ENCODE measurements at places on chromosomes 7 and 10.
A peak's percentile ranks its signal among the peaks of the same experiment; 100 is the strongest.

DNA sequence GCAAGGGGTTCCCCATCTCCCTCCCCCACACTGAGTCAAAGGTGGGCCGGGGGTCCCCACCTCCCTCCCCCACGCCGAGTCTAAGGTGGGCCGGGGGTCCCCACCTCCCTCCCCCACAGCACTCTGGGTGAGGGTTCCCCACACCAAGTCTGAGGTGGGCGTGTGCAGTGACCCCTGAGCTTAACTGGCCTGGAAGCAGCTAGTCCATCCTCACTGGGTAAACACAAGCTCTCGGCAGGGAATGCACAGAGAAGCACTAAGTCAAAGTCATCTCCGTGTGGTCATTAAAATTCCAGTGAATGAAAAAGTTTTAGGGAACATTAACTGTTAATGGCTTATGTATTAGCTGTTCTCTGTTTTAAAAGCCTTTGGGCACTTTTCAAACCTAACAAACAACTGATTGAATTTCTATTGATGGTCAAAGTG, 43.7 kb upstream of the PRKAR1B start:
- no peak for DNase-seq

- no peak for DNase-seq
These were observed 81.0 kb downstream of the SAMD9 start for GRCh38 chr7:93036807-93037206.

GRCh38 chr10:28242555-28243204, 60.2 kb downstream of the MPP7 start:
- no peak for DNase-seq

GRCh38 chr7:101164071-101164840, 1.1 kb downstream of the VGF start:
- DNase-seq: peak; percentile 60

DNA sequence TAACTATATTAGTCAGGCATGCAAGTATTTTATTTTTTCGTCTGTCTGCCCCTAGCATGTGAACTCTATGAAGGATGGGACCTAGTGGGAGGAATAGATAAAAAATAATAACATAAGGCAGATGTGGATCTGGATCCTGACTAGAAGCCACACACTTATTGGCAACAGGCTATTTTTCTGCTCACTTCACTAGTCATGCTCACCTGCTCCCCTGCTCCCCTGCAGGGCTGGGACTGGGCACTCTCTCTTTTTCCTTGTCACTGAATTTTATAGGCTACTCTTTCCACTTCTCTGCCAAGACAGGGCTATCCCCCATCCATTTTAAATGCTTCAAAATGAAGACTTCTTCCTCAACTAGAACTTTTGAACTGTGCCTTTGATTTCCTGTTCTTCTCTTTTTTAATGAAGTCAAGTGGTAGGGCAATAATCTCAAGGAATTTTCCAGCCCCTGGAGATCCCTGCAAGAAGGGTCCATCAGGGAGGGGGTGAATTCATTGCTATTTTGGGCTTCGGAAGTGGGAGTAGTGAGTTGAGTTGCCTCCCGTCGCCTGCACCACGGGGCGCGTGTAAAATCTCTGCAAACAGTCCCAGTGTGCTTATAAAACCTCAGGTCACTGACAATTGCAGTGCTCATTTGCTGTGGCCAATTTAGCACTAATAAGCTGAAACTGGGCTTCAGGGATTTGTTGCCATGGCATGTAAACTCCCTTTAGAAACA, 156.7 kb upstream of the NPVF start:
- no peak for DNase-seq

- DNase-seq: peak; percentile 11
These were observed 99.1 kb downstream of the ZNF680 start for GRCh38 chr7:64463636-64464375.

GRCh38 chr10:117136391-117136975, 1.6 kb downstream of the VAX1 start:
- no peak for DNase-seq

DNA sequence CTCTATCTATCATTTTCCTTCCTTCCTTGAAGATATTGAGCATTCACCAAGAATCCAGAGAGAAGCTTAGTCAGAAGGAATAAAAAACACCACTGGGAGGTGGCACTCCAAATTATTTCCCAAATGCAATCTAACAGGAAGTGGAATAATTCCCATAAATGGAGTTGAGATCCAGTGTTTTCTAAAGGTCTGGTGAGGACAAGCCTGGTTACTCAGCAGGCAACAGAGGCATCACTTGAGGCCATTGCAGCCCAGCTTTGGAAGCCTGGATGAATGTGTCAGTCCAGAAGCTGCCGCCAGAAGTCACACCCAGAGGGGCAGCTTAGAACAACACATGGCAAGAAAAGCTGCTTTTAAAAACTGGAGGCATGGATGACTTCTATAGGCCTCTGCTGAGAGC, 288.9 kb upstream of the KLF6 start:
- DNase-seq: peak; percentile 99

GRCh38 chr10:43264965-43265798, 1.7 kb downstream of the RASGEF1A start:
- DNase-seq: no peak

DNA sequence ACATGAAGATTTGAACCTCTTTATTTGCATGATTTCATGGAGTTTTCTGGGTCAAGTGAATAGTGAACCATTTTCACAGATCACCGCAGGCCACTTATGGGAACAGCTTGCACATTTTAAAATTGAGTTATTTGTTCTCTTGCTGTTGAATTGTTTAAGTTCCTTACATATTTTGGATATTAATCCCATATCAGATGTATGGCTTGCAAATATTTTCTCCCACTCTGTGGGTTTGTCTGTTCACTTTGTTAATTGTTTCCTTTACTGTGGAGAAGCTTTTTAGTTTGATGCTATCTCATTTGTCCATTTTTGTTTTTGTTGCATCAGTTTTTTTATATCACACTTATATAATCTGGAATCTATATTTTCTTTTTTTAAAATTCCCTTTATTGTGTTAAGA, 14.1 kb upstream of the ZC3HAV1L start:
- peak; percentile 40 for DNase-seq

- no peak for DNase-seq
These were observed 850.9 kb downstream of the LRMDA start for GRCh38 chr10:76282061-76283025.

DNA sequence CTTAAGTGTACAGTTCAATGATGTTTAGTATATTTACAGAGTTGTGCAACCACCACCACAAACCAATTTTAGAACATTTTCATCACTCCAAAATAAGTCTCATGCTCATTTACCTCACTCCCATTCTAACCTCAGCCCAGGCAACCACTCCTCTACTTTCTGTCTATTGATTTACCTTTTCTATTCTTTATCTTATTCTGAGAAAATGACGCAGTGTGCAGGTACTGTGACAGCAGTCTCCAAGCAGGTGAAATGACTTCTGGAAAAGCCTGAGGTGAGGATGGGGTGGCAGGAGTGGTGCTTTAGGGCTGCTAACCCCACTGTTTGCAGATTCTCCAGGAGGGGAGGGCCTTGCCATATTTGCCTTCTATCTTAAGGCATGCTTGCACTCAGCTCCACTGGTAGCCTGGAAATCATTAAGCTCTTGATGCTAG, 39.5 kb downstream of the GARS1 start:
- no peak for DNase-seq

DNA sequence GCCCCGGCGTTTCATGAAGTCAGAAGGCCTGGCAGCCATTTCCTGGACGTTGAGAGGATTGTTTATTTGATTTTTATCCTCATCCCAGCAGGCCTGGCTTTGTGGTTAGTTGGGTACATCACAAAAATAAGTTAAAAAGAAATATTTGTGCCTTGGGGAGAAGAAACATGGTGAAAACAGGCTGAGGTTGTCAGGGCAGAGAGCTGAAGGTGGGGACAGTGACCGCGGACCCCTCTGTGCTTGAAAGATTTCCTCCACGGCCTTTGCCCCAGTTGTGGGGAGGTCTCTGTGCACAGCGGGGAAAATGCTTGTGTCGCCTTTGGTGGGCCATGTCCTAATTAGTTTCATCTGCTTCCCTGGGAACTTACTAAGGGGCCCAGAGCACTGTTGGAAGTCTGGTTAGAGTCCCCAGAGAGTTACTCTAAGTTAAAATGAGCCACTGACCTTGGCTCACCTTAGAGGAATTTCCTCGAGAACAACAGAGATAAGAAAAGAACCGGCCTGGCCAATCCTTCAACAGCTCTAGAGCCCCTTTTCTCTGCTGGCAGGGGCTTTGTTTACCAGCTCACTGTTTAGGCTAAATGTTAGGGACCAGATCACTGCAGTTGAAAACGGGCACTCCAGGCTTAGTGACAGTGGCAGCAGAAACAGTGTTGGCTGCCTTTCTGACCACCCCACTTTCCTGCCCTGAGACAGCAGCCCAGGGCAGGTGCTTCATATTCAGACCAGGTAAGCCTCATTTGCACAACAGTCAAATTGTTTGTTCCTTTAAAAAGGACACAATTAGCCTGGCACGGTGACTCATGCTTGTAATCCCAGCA, 37.9 kb downstream of the CRCP start:
- peak; percentile 66 for DNase-seq
